Mesothelial cell of epicardium (in vitro differentiated cells): ENCODE measurements at places on chromosomes 1 and 21. TPM values are rescaled to one million over a fixed set of nuclear protein-coding genes. Genes with fewer than 3 reads are reported as not detected.

DNA sequence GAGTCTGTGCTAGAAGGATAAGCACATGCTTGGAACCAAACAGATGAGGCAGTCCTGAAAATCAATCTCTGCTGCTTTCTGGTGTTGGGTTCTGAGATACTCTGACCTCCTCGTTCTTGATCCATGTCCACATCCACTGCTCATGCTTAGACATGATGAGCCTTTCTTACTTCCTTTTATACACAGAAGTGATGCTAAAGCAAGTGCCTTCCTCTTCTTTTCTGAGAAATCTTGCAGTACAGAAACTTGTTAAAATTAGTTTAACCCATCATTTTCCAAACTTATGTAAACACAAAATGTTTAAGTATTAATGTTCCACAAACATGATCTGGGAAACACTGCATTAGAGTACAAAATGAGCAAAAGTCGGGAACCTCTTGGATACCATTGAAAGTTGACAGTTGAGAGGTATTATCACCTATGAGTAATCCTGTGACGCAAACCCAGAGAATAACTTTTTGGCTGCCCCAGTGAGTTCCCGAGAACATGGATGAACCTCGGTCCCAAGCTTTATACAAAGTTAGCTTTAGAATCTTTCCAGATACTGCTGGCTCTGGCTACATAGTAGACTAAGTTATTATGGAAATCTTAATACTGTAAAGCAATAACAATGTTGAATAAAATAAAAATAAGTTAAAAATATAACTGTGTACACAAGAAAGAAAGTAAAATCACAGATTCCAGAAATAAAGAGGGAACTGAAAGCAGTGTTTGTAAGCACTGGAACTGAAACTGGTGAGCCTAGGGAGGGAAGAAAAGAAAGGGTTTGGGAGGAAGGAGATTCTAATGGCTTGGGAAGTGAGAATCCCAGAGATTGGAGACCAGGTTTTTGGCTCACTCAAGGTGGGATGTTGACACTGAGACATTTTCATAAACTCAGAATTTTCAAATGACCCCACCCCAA is 429.3 kb upstream of the RUNX1 start:
- H3K27me3 ChIP-seq = peaks cover 4% of the 10 kb centered on the region
- no peak overlapping the region for H3K27ac ChIP-seq
- no peak for DNase-seq
- H3K4me1 ChIP-seq = peaks cover 17% of the 10 kb centered on the region
- peaks cover 1% of the 10 kb centered on the region for H3K36me3 ChIP-seq

GRCh38 chr1:109508001-109508872 is 1.3 kb downstream of the AMIGO1 start:
- DNase-seq = no peak
- H3K27me3 ChIP-seq = peaks cover 31% of the 10 kb centered on the region
- peak overlapping the region; percentile 76 for H3K4me3 ChIP-seq
- H3K4me1 ChIP-seq = peaks cover 15% of the 10 kb centered on the region

The ICOSLG gene
- total RNA-seq = 3.8 to 4.4 TPM (median 4.2 TPM) in 3 replicates

The ARHGAP29 gene
- 110 to 115 TPM (median 114 TPM) in 3 replicates for total RNA-seq

DNA sequence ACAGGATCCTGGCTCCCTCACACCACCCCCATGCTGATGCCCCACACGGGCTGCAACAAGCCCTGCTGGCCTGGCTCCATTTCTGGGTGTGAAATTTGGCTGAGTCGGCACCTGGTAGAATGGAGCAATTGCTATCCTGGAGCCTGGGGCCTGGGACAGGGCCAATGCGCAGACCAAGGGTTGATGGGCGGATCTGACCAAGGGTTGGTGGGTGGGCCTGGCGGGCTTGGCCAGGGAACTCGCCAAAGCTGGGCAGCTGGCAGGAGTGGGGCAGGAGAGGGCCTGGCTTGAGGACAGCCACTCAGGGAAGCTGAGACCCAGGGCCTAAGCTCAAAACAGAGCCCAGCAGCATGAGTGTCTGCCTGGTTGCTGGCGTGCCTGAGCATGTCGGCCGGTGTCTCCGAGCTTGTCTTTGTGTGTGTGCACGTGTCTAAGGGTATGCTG is 70.9 kb upstream of the POU3F1 start:
- H3K36me3 ChIP-seq = no peaks in the 10 kb centered on the region
- H3K27ac ChIP-seq = no peak overlapping the region
- no peak for DNase-seq
- no peaks in the 10 kb centered on the region for H3K4me1 ChIP-seq
- no peak overlapping the region for H3K4me3 ChIP-seq
- H3K27me3 ChIP-seq = peaks cover 14% of the 10 kb centered on the region

The OR2T35 gene
- total RNA-seq = not detected in 3 replicates
